Activated CD8-positive, alpha-beta T cell treated with anti-CD3 and anti-CD28 coated beads for 36 hours (primary cell): ENCODE measurements at places on chromosomes 7 and 10.

GRCh38 chr10:29735628-29736365 is 101.0 kb upstream of the SVIL start:
- peak; percentile 83 for DNase-seq

- no peak for DNase-seq
Measured at GRCh38 chr10:58220769-58221451, 46.8 kb downstream of the IPMK start.

- DNase-seq, result no peak
Measured at GRCh38 chr7:159211540-159212182, 67.0 kb upstream of the VIPR2 start.

DNA sequence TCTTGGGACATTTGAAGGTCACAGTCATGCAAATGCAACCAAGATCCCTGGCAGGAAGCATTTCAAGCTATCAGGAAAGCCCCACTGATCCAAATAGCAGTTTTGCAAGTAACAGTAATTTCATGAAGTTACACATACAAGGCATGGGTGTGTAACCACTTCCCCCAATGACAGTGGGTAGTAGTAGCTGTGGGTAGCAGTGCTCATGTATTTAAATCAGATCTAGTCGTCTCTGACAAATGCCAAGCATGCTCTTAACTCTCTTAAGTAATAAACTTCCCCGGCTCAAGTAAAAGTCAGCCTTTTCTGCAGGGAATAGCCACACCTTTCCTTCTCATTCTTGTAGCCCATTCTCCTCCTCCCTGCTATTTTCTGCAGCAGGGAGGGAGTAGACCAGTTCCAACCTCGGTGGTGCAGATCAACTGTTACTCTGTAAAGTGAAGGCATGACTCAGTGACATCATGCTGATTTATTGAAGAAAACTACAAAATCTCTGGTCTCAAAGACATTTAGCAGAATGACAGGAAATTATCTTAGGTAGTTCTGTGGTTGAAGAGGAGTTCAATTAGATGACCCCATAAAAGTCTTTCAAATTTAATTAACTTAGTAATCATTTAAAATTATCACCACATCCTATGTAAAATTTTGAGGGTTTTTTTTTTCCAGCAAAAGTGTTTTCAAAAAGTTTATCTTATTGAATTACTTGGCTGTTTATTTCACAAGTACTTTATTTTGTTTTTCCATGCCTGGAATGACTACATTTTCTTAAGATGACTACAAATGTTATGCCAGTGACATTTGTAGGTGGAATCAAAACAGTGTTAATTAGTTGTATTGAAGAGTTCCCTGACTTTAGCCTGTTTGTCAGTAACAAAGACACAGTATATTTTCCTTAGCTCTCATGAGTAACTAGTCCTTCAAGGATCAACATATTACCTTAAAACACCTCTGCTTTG is 568.3 kb downstream of the INHBA start:
- DNase-seq, result no peak

DNA sequence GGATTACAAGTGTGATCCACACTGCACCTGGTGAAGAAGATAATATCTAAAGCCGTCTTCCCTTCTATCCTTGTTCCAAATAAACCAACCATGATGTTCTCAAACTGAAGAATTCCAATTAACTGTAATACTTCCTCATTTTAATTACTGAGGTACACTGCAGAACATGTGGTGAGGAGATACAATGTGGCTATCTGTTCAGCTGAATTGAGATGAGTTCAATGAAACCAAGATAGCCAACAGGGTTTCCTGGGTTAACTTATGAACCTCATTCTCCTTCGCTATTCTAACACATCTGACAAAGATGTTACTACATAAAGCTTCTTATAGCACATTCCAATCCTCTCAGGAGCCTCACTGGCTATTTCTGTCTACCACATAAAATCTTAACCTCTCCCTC is 75.5 kb downstream of the RAPGEF5 start:
- no peak for DNase-seq

DNA sequence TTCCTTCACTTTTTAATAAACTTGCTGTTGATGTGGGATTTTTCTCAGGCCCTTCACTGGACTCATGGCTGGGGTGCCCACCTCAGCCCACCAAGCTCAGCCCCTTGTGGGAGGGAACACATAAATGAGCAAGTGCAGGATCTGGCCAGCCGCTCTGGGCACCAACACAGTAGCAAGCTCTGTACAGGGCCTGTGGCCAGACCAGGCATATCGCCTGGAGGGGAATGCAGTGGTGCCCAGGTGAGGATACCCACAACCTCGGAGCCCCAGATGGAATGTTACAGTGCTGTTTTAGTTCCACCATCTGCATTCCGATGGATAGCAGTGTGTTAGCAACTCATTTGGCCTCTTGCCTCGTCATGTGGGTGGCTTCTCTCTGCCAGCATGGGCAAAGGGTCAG is 234.6 kb downstream of the PPP1R3A start:
- no peak for DNase-seq

DNA sequence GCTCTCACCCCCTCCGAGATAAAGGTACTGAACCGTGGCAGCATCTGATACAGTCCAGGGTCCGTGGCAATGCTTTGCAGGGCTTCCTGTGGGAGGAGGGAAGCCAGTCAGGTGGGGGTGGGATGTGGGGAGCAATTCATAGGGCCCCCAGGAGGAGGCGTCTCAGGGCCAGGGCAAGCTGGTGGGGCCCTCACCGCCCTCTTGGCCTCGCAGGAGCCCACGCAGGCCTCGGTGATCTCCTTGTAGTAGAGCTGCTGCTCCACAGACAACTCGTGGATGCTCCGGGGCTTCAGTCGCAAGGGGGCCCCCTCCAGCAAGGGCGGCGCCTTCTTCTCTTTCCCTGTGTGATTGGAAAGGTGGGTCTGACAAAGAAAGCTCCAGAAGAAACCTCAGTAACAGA is 7.2 kb downstream of the TAF6 start:
- no peak for DNase-seq

DNA sequence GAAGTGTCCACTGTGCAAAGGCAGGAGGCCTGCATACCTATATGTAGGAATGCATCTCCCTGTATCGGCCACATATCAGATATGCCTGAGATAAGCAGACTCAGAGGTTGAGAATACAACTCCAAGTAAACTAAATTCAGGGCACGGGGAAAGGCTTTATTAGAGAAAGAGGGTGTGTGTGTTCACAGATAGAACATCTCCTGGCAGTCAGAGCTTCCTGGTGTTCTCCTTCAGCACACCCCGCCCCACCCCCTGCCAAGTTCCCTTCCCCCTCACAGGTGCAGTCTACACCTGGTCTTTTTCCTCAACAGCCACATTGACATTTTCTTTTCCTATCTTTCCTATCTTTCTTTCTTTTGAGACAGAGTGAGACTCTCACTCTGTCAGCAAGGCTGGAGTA is 17.1 kb downstream of the GBX1 start:
- no peak for DNase-seq

DNA sequence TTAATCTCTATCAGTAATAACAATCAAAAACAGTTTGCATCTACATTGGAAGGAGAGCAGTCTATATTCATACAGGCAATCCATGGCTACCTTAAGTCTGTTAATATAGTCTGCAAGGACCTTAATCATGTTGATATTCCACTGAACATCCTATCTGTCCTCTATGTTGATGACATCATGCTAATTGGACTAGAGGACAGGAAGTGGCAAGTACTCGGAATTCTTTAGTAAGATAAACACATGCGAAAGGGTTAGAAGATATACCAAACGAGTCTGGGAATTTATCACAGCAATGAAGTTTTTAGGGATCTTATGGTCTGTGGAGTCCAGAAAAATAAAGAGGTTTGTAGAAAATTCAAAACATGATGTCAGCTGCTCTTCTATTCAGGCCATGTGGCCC is 11.3 kb upstream of the SAMD9L start:
- DNase-seq, result no peak

DNA sequence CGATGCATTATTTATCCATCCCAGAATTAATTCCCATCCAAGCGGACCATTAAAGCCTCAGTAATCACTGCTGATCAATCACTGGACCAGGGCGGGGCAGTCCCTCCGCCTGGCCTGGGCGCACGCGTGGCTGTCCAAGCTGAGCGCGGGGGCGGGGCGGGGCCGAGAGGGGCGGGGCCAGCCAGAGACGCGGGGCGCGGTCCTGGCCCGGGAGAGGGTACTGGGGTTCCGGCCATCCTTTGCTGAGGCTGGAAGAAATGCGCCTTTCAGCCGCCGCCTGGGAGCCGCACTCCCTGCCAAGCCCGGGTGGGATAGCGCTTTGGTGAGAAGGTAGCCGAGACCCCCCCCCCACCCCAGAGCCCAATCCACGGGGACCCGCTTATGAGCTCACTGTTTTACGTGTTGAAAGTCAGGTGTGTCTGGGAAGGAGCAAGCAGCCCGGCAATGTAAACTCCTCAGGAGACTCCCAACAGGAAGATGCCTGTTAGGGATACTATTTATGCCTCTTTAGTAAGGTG is at the start of gene ARHGAP22:
Gene ARHGAP22 (minus strand): TSS at position 83 of the 518 bp plus-strand sequence. CDS start 277 bp downstream, outside the sequence.
- DNase-seq, result no peak

- DNase-seq, result no peak
Measured at GRCh38 chr10:120926611-120927010, 75.4 kb downstream of the WDR11 start.
